Stimulated activated CD4-positive, alpha-beta T cell treated with anti-CD3 and anti-CD28 coated beads, Interleukin-2, amount 100 ng/mL, for 48 hours (primary cell): ENCODE measurements at places on chromosomes 2 and 18.

DNA sequence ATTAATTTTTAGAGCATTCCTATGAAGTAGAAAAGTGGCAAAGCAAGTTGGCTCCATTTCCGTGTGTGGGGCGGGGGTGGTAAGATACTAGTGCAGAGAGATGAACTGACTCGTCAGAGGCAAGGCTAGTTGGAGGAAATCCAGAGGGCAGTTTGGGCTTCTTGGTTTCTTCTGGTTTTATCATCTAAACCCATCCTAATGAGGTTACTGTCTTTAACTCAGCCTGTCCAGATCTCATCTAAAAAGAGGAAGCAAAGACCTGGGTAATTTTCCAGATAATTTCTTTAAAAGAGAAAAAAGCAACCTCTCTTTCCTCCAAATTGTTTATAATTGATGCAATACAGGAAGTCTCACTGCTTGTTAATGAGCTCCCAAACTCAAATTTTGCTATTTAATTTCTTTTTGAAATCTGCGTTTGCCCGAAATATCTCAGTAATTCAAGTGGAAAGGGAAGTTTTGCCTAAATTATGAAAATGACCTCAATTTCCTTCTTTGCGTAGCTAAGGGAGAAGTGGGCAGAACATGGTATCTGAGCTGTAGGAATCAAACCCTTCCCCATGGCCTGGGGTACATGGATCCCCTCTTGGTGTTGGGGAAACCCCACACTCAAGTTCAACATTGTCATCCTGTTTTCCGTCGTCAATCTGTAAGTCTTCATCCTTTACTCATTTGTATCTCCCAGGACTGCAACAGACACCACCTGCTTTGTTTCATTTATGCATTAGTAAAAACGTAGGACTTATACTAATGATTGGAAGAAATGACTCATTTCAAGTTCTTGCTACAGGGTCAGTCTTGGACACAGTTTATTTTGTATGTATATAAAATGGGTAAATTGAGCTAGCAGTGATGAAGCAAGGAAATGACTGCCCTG, 89.1 kb upstream of the KLF7 start:
- DNase-seq: no peak

- DNase-seq: no peak
Measured at GRCh38 chr18:68438983-68439382, 275.9 kb downstream of the TMX3 start.

DNA sequence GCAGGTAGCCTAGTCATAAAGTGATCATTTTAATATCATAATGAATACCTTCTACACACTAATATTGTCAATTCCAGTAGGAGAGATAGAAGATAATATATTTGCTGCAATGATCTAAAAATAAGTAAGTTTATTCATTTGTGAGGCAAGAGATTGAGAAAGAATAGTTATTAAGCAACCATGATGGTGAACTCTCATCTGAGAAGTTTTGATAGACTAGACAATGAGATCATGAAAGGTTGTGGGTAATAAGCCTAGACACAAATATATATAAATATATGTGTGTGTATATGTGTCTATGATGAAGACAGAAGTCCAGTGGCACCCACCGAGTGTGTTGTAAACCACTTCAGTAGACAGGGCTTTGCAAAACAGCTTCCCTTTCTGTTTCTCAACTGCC, 181.0 kb upstream of the CHST9 start:
- no peak for DNase-seq

DNA sequence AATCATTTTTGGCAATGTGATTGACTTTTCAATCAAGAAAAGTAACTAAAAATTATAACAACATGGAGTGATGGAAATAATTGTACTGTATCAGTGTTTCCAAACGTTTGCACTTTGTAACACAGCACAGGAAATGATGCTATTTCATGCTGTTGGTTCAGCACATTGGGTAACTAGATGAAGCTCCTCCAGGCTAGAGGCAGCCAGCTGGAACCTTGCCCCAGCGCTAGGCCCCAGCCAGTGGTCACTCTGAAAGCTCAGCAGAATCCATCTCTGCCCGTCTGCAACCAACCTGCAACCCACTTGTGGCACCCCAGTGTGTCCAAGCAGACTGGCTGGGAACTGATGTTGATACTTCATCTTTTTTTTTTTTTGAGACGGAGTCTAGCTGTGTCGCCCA, 15.3 kb downstream of the UNC50 start:
- no peak for DNase-seq

GRCh38 chr2:48253301-48253700, 276.7 kb upstream of the STON1 start:
- DNase-seq: no peak

DNA sequence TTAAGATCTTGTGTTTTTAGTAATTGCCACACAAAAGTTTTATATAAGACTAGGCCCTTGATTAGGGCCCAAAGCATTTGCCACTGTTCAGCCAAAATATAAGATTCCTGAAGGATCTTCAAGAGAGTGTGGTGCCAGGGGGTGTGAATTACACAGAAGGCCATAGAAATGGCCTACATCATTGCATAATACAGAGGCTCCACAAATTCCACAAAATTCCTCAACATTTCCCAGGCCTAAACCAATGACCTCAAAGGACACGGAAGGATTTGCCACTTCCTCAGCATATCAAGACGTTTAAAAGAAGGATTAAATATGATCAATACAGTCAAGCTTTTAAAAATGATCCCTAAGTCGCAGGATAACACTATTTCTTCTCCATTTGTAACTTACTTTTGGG, 24.1 kb downstream of the COL6A3 start:
- no peak for DNase-seq

DNA sequence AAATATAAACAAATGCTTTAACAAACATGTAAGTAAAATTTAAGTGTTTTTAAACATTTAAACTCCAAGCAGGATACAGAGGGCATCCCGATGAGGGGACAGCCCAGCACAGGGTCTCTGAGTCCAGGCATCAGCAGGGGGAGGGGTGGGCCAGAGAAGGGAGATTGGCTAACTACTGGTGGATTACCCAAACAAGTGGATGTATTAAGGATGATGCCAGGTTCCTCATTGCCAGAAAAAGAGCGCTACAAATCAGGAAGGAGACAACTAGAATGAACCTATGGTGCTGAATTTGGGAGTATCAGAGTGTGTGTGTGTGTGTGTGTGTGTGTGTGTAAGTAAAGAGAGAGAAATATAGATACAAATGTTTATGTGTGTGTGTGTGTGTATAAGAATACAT, 162.0 kb upstream of the RMP24 start:
- DNase-seq: no peak

DNA sequence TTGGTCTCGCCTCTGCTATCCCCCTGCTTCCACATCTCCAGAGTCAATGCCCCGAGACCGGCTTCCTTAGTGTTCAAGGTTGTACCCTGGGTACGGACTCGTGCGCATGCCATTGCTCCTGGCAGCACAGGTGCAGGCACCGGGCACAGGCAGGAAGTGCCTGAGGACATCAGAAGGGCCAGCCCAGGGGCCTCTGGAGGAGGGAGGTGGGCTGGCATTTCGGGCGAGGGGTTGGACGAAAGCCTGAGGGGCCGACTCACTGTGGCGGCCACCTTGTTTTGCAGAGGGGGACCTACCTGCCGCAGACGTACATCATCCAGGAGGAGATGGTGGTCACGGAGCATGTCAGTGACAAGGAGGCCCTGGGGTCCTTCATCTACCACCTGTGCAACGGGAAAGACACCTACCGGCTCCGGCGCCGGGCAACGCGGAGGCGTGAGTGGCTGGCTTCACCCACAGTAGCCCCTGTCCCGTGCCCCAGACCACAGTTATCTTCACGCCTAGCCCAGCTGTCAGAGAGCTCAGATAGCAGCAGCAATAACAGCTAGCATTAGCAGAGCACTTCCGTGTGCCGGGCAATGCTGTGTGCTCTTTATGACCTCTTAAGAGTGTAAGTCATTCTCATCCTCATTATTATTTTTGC, 12.5 kb downstream of the ITM2C start:
- DNase-seq: no peak

GRCh38 chr2:105238664-105239240, 2.8 kb upstream of the GPR45 start:
- DNase-seq: no peak

DNA sequence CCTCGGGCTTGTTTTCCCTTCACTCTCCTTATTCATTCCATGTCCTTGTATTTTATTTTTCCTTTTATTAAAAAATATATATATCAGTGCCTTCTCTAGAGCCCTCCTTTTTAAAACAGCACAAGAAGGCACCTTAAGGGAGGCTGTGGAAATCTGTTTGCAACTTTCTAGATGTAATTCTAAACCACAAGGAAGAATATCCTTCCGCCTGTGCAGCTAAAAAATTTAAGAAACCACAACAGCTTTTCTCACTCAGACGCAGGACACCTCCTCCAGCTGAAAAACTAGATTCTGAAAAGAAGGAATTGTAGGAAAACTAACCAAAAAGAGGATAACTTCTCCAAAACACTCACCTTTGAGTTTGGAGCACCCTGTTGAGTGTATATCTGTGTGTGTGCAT, 142.2 kb downstream of the BCL11A start:
- DNase-seq: no peak

DNA sequence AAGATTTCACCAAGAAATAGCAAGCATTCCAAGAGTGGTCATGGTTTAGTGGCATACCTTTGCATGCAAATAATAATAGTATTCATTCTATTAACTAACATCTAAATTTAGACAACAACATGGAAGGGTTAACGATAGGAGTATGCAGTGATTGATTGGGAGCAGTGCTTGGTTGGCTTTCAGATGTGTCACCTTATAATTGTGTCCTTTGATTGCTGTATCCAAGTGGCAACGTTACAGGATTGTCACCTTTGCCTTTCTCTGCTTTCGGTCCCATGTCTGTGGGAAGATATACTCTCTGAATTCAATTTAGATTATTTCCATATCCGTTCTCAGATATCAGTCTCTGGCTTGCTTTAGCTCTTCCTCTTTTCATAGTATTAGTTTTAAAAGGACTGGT, 152.8 kb upstream of the MAP3K20 start:
- no peak for DNase-seq

DNA sequence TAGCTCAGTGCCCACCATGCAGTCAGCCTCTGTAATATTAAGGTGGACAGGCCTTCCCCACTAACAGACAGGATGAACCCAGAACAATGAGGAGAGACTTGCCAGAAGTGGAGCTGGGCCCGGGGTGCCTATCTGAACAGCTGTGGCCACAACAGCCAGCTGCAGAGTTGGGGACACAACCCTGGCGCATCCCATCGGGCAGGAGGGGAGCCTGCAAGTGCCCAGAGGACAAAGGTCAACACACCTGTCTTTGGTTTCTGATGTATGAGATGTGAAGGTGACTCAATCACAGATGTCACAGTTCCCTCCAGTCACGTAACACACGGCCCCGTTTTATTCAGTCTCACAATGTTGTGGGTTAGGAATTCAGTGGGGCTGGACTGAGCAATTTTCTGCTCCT, 48.2 kb upstream of the TAF1B start:
- no peak for DNase-seq
